Posterior cingulate gyrus (tissue), 11 donors: ENCODE measurements at places on chromosomes 7 and 10.
A peak's percentile ranks its signal among the peaks of the same experiment; 100 is the strongest.

DNA sequence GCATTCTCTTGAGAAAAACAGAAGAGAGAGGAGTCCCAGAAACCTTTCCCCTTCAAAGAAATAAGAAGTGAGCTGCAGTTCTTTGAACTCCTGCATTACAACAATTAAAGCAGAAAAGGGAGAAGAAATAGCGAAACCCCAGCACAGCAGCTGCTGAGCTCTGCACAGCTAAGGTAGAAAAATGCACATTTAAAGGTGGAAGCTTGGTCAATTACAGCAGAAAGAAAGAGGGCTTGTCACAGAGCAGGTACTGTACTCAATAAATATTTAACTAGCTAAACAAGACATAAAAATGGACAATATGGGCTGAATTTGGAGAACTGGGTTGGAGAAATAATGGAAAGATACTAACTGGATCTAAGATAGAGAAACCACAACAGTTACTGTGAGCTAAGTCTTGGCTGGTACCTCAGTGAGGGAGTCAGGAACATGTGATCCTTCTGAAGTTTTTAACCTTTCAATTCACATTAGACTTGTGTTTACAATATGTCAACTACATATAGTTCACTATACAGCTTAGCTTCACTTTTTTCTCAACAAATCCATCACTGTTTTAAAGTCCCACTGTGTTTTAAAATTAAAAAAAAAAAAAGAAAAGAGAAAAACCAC is 332.5 kb downstream of the ELMO1 start:
- DNase-seq, result no peak

DNA sequence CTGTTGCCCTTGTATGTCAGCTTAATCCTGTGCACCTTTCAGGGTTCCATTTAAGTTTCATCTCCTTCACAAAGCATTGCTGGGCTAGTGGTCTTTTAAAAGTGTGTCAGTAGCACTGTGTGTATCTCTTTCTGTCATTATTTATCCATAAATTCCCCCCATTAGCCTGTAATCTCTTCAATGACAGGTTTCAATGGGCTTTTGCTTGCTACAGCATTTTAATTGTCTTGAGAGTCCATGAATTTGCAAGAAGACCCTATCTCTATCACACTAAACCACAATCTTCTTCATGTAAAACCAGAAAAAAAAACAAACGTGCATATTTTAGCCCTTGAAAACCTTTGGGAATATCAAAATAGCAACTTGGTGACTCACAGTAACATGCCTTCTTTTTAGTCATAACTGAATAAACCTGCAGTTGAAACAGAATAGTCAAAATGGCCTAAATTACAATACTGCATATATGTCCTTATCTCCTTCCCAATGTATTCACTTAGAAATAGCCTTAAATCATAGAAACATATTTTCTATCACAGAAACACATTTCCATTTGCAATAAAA is 118.6 kb downstream of the PON1 start:
- DNase-seq, result no peak

GRCh38 chr10:121592155-121592890 is 5.9 kb downstream of the FGFR2 start:
- DNase-seq, result no peak

DNA sequence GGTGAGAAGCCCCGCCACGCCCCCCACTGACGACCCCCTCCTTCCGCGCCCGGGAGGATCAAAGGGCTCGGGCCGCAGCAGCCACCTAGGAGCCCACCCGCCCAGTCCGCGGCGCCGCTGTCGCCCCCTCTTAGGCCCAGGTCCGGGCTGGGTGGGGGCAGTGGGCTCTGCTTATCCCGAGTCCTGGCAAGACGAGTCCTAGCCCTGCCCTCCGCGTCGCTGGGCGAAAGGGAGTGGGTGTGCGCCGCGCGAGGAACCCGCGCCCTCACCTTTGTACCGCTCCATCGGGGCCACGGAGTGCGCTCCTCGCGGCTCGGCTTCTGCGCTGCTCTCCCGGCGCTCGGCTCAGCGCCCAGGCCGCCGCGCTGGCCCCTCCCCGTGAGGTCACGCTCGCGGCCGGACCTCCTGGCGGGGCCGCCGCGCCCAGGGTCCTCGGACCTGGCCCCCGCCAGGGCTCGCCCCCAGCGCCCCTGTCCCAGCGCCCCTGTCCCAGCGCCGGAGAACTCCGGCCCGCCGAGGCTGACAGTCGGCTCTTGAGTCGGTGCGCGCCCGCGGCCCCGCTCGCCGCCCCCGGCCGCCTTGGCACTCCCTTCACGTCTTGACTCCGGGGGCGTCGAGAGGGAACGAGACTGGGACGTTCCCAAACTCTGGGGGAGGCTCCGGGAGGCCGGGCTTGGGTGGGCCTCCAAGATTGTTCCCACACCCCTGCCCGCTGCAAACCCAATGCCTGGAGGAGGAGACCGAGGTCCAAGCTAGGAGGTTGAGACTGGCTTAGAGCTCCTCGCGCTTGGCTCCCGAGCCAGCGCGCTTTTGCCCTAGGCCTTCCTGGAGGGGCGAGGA is at the start of gene AFAP1L2:
Gene AFAP1L2, minus strand, starts transcription at position 332 of the 840 bp plus-strand sequence. Its CDS starts 47 bp downstream, at position 285.
- peak; percentile 86 for DNase-seq

DNA sequence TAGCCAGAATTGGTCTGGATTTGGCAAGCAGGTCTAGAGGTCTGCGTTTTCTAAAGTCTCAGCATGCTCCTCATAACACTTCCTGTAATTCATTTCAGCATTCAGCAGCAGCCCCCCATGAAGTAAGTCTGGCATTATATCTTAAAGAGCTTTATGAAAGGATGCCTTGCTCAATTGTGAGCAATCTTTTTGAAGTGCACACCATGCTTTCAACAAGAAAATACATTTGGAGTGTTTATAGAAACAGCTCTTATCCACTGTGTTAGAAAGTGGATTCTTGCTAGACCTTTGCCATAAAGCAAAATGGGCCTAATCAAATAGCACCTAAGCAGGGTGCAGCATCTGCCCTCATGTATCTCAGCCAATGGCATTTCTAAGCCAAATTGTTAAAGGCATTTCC is 378.0 kb upstream of the AKR1E2 start:
- no peak for DNase-seq

DNA sequence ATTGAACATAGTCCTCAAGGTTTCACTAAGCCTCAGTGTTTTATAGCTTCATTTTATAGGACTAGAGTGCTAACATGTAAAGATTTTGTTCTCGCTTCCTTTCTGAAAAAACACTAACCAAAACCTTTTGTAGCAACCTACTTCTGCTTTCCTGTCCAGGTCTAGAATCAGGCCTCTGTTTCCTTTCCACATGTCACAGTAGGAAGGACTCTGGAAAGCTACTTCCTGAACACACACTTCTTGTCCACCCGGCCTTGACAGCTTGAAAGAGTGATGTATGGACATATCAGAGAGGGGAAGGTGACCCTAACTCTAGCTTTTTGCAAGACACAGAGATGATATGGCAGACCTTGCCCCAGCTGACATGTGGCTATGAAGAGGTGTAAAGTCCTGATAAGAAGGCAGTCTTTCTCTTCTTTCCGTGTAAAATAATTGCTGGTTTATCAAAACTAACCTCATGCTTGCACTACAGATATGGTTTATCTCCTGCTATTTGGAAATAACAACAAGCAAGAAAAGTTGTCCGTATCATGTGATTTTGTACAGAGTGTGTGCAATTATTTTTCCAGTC is 175.4 kb downstream of the SKAP2 start:
- DNase-seq, result no peak

- no peak for DNase-seq
These were observed 121.9 kb upstream of the RET start for GRCh38 chr10:42954766-42955492.

DNA sequence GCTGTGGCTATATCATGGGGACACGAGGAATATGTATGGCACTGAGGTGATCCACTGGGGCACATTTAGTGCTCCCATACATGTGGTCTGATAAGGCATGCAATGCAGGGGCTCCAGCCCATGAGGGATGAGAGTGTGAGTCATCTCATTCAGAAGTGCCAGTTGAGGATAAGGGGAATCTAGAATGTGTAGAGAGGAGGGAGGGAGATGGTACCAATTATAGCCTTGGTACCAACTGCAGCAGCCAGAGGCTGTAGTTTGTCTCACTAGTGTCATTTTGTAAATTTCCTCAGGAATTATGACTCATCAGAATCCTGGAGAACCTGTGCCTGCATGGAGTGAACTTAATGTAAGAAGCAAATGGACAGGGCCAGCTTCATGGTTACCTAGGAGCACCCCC is 46.2 kb downstream of the LAMB4 start:
- no peak for DNase-seq
